ENCODE measurements at places on chromosomes 7 and 10.

DNA sequence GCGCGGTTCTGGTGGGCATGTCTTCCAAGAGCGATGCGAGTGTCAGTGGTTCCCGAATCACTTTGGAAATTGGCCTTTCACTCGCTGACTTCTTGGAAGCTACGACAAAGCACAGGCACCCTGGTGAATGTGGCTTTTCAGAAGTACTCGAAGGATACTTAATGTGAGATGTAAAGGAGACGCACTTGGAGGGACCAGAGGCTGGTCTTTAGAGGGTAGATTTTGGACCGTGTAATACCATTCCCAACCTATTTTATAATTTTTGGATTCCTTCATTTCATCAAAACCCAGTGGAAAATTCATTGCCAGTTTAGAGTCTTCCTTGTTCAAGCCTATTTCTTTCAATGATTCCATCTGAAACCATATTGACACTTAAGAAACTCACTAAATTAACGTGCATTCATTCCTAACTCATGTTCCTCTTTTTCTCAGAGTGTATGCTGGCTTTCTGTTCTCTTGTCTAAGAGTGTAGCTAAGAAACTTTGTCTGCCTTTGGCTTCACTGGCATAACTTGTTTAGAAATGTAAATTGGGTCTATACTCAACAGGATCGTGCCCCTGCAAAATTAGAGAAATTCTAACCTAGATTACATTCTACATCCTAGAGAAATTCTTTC lies 645 bp upstream of the COPG2 start:
- no peak for DNase-seq

GRCh38 chr7:1490837-1491236 lies 13.4 kb downstream of the INTS1 start:
- no peak for DNase-seq

DNA sequence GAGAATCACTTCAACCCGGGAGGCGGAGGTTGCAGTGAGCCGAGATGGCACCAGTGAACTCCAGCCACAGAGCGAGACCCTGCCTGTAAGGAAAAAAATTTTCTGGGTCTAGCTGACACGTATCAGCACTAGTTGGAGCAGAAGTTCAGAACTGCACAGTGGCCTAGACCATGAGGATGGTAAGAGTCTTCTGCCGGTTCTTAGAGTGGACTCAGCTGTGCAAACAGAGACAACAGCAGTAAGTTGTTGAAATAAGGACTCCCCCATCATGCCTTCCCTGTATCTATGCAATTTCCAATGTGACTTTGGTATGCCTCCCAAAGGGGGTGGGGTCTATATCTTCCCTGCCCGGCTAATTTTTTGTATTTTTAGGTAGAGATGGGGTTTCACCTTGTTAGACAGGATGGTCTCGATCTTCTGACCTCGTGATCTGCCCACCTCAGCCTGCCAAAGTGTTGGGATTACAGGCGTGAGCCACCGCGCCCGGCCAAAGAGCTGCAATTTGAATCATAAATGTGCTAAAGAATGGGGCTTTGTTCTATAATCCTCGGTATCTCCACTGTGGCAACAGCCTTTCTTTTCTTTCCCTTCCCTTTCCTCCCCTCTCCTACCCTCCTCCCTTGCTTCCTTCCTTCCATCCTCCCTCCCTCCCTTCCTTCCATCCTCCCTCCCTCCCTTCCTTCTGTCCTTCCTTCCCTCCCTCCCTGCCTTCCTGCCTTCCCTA lies 14.5 kb upstream of the RNF216 start:
- DNase-seq, result no peak

GRCh38 chr7:28686418-28686800 lies 271.7 kb downstream of the TRIL start:
- no peak for DNase-seq

- no peak for DNase-seq
These were observed 139.5 kb upstream of the STK17A start for GRCh38 chr7:43443381-43443780.

GRCh38 chr7:107277331-107277730 lies 108.5 kb downstream of the HBP1 start:
- no peak for DNase-seq

DNA sequence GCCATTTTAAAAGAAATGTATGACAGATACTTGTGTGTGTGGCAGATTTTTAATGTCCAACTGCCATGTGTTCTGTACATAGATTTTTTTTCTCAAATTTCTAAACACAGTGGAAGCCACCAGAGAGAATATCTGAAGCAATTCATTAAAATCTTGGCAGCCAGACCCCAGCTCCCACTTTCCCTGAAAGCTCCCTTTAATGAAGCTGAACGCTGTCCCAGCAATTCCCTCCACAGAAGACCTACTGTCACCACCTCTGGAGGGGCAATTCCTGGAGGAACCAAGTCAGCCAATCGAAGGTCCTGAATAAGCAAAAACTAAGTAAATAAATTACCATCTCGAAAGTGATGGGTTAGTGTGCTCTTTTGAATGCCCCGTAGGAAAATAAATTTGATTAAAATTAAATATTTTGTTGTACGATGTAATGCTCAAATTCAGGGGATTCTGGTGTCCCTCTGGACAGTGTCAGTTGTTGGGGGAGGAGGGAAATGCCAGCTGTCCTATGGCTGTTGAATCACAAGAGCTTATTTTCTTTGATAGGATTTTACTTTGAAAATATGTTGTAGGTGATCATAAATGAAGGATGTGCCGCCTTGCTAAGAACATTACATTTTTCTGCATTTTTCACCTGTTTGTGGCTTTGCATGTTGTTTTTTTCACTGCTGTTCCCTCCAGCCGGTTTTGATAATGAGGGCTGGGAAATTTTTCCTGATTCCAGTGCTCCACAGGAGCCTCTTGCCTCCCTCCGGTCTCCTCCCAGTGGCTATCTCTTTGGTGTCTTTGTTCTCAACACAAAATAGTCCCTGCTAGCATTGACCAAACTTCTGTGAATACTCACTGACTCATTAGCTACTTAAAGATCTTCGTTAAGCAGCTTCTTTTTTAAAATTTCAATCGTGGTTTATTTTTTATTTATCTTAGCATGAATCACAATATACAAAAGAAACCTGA lies 9.2 kb upstream of the GSAP start:
- no peak for DNase-seq

- DNase-seq, result no peak
These were observed 12.6 kb upstream of the FHIP2A start for GRCh38 chr10:114808982-114809381.

DNA sequence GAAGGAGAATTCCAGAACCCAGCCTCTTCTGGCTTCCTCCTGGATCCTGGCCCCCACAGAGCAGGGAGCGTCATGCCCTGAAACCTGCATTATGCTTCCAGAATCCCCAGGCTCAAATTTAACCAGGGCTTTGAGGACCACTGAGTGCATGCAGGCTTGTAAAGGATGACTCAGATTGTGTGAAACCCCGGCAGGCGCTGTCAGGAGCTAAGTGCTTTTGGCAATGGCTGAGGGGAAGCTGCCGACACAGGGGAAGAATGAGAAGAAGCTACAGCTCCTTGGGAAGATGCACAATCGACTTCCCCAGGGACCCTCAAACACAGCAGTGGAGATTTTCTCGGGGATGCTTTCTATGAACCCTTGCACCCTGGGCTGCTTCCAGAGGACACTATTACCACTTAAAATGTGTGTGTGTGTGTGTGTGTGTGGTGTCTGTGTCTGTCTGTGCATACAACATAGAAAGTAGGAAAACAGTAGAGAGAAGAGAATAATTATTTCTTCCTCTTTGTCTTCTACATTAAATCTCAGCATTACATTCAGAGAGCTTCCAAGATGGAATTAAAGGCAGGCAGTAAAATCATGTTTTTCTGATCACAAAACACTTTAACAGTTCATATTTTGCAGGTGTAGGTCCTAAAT lies 183.5 kb upstream of the INHBA start:
- DNase-seq, result no peak

- DNase-seq, result no peak
These were observed 423.2 kb upstream of the PCDH15 start for GRCh38 chr10:55224007-55224781.

GRCh38 chr10:98649170-98649569 lies 202.4 kb upstream of the HPS1 start:
- DNase-seq, result no peak

DNA sequence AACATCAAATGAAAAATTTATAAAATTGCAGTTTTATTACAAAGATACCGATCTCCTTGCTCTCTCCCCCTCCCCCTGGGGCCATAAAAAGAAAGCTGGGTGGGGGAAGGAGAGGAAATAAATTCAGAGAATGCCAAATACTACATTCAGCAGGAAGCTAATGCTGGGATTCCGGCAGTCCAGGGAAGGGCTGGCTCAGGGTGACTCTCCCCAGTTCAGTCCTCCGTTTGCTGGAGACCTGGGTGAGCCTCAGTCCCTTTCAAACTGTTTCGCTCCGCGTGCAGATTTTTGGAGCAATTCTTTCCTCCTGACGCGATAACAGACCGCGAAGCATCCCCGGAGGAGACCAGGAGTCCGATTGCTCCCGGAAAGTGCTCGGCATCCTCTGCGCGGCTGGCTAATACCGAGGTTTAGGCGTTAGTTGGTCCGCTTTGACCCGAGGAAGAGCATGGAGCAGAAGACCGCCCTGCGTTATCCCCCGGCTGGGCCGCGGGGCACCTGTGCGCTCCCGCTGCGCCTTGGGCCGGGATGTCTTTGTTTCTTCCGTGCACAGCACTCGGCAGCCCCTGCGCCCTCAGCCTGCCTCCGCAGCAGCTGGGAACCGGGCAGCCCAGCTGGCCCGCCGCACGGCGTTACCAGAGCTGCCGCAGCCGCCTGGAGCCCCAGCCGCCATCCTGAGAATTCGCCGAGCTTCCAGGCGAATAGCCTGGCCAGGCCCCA lies 3.9 kb upstream of the HOXA2 start:
- no peak for DNase-seq

- peak; percentile 96 for DNase-seq
These were observed 99.1 kb upstream of the PDGFA start for GRCh38 chr7:618539-619367.

GRCh38 chr7:42125321-42125720 lies 111.7 kb downstream of the GLI3 start:
- no peak for DNase-seq

GRCh38 chr10:131937836-131938235 lies 37.0 kb downstream of the PPP2R2D start:
- DNase-seq, result no peak

- no peak for DNase-seq
These were observed 1283.9 kb upstream of the CELF2 start for GRCh38 chr10:9733766-9734165.

DNA sequence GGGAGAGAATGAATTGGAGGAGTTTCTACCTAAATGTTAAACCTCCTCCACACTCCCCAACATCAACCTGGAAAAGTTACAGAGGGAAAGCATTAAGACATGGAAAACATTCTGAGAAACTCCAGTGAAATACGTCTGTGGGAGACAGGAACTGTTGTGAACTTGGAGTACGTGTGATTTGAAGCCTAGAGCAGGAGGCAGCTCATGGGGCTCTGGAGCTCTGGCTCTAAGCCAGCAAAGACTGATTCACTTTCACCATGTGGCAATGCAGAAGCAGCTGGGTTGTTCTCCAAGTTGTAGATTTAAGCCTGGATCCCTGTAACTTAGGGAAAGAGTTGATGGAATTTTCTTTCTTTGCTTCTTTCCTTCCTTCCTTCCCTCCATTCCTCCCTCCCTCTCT lies 503.2 kb downstream of the NRG3 start:
- no peak for DNase-seq

- DNase-seq, result no peak
These were observed 140.5 kb downstream of the FGFR2 start for GRCh38 chr10:121457729-121458128.

- no peak for DNase-seq
These were observed 52.0 kb downstream of the P4HA1 start for GRCh38 chr10:73044378-73045285.

- DNase-seq, result no peak
These were observed 147.0 kb downstream of the HBP1 start for GRCh38 chr7:107315716-107316220.

- no peak for DNase-seq
These were observed 150.0 kb upstream of the BET1 start for GRCh38 chr7:94154182-94154581.

- DNase-seq, result no peak
These were observed 108.6 kb downstream of the KMT2E start for GRCh38 chr7:105122619-105123018.

- DNase-seq, result no peak
These were observed 516.7 kb downstream of the ADRA2A start for GRCh38 chr10:111593578-111593977.

GRCh38 chr10:117363028-117363427 lies 12.2 kb downstream of the PDZD8 start:
- no peak for DNase-seq

GRCh38 chr10:49300140-49300974 lies 1.4 kb downstream of the C10orf71 start:
- no peak for DNase-seq

GRCh38 chr7:85851571-85852193 lies 664.8 kb upstream of the SEMA3D start:
- DNase-seq, result no peak

GRCh38 chr7:112366886-112367285 lies 83.4 kb upstream of the IFRD1 start:
- no peak for DNase-seq

DNA sequence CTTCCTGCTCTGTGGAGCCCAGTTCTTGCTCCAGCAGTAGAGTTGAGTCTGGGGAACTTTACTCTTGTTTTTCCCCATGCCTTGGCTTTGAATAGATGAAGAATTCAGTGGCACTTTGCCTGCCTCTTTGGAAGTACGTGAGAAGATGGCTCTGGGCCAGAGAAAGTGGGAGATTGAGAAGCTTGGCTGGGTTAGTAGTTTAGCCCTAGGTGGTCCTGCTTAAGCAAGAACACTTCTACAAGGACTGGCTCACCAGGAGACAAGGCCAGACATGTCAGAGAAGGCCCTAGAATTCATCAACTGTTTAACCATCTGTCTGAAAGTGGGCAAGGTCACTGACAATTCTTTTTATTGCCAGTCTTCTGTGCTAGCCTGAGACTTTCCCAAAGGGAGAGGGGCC lies 410.3 kb downstream of the TYW1 start:
- DNase-seq, result no peak

- no peak for DNase-seq
These were observed 121.3 kb downstream of the ADK start for GRCh38 chr10:74272288-74272687.

GRCh38 chr7:26627891-26628341 lies 236.5 kb downstream of the SKAP2 start:
- no peak for DNase-seq

DNA sequence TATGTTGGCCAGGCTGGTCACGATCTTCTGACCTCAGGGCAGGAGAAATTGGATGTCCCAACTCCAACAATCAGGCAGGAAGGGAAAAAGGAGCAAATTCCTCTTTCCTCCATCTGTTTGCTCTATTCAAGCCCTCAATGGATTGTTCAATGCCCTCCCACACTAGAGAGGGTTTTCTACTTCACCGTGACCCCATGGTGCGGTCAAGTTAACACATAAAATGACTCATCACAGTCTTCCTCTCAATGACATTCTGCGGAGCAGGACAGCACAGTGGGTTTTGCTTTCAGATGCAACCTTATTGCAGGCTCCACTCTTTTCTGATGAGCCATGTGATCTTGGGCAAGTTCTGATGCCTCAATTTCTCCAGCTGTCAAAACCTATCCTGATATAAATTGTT lies 364.9 kb downstream of the ANKRD30A start:
- DNase-seq, result no peak

GRCh38 chr10:6300106-6300783 lies 97.5 kb downstream of the PFKFB3 start:
- no peak for DNase-seq

- no peak for DNase-seq
These were observed 217.1 kb downstream of the GALNT17 start for GRCh38 chr7:71348821-71349681.

- peak; percentile 20 for DNase-seq
These were observed 13.6 kb upstream of the BPGM start for GRCh38 chr7:134632937-134633540.
